Activated CD4-positive, CD25-positive, alpha-beta regulatory T cell treated with anti-CD3 and anti-CD28 coated beads, Interleukin-2, amount 50 U/mL, for 16 hours (primary cell): ENCODE measurements at places on chromosomes 5 and 9.

- DNase-seq: no peak
Measured at GRCh38 chr9:89821081-89821480, 216.3 kb downstream of the GADD45G start.

DNA sequence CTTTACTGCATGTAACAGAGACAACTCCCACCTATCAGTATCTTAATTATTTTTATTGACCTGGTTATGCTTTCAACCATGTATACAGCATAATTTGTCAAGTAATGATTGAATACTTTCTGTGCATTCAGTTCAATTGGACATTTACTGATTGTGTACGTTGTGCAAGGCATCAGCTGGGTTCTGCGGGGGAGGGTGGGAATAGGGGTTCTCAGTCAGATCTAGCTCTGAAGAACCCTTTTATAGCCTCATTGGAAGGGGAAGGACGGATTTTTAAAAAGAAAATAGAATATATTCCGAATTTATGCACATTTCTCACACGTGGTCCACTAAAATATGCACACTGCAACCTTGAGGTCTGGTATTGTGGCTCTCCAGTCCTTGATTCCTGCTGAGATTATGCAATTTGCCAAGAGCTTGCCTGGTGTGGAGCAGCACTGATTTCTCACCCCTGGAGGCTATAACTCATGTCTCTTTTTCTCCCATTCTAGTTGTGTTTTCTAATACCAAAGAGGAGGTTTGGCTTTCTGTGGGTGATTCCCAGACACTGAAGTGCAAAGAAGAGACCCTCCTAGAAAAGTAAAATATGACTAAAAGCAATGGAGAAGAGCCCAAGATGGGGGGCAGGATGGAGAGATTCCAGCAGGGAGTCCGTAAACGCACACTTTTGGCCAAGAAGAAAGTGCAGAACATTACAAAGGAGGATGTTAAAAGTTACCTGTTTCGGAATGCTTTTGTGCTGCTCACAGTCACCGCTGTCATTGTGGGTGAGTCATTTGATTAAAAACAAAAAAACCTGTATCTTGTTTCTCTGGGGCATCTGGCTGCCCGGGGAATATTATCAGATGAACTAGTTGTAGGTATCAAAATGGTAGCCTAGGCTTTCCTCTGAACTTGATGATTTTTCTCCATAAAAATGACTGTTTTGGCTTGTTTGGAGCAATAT lies 1.7 kb downstream of the SLC1A3 start:
- DNase-seq: no peak

DNA sequence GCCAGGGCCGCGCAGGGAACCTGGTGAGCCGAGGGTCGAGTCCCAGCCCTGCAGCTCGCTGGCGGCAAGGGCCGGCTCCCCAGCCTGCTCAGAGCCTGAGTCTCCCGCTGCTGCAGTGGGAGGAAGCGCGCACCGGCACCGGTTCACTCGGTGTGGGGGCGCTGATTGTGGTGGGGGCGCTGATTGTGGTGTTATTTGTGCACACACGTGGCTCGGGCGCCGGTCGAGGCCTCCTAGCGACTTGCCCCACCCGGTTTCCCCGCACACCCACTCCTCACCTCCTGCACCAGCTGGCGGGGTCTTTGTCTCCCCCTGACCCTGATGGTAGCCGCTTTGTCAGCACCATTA lies 266.7 kb downstream of the NSG2 start:
- DNase-seq: no peak

- no peak for DNase-seq
Measured at GRCh38 chr5:63803165-63803564, 159.1 kb downstream of the HTR1A start.

- DNase-seq: no peak
Measured at GRCh38 chr5:32683125-32683524, 28.0 kb upstream of the NPR3 start.

DNA sequence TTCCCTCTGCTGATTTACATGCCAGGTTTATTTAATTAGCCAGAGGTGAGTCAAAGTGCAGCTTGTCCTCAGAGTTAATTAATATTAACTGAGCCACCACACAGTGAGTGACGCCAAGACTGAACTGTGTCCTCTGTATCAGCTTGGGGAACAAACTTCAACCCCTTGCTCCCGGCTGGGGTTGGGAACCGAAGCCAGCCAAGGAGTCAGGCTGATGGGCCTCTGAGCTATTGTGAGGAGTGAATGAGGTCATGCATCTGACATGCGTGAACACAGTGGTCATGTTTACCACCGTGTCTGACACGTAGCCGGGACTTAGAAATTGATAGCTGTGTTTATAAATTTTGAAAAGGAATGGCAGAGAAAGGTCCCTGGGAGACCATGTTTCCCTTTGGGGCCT lies 17.1 kb downstream of the IGIP start:
- no peak for DNase-seq

- no peak for DNase-seq
Measured at GRCh38 chr9:93209097-93209496, 25.2 kb downstream of the WNK2 start.

DNA sequence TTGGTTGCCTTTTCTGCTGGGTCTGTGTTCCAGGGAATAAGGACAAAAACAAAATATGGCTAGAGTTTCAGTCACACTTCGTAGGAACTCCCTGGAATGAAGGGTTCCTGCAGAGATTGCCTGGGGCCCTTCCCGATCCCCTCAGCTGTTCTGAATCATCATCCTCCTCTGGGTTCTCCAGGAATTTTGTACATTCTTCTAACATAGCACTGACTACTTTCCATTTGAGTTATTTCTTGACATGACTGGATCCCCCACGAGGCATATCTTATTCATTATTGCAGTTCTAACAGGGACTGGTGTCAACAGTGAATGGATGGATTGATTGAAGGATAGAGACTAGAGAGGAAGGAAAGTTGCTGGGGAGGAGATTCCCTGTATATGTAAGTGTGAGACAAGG lies 49.2 kb upstream of the TNC start:
- no peak for DNase-seq

DNA sequence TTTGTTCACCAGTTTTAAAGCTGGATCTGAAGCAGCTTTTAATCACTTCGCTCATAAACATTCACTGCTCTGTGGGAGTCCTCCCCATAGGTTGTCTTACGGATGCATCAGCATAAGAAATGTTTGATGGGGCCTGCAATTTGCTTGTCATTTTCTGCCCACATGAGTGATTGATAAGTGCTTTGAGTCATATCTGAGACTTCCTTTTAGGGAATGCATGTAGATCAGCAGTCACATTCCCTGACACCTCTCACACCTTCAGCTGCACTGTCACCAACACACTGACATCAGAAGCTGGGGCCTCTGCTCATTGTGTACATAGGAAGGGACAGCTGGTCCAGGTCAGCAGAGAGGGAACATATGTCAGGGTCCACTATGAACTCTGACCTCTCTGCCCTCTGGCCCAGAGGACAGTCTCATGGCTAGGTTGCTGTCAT lies 84.1 kb upstream of the SPATA31D4 start:
- DNase-seq: no peak

GRCh38 chr5:159514229-159514810 lies 184.0 kb upstream of the IL12B start:
- no peak for DNase-seq

DNA sequence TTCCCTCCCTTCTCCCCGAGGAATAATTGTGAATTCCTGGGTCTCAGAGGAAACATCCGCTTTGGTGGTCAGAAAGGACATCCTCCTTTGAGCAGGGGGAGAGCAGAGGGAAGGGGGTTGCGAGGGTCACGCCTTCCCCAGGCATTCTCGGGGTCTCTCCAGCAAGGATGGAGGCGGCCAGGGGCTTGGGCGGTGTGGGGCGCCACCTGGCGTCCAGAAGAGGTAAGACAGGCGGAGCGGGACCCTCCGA lies 129.1 kb downstream of the KCNIP1 start:
- DNase-seq: peak; percentile 15

DNA sequence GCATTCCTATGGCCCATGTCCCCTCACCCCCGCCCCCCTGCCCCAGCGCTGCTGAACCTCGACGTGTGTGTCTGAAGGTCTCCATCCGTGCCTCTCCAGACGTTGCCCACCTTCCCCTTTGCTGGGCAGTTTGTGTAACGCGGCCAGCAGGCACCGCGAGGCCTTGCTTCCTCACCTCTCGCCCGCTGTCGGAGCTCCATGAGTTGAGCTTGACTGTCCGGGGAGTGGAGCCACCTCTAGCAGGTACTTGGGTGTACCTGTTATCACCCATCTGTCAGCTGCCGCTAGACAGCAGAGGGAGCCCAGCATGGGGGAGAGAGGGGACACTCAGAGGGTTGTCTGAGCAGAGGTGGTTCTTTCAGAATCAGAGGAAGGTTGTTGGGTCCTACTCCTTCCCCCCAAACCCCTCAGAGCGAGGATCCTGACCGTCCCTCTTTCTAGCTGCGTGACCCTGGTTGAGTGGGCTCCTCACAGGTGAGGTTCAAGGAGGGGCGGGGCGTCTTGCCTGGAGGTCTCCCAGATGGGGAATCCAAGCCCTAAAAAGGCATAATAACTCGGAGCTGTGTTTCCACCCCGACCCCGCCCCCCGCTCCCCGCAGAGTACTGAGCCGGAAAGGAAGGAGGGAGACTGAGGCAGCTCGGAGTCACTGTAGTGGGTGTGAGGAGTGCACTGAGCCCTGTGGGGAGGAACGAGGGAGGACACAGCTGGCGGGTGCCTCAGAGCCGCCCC lies 184.7 kb downstream of the C9orf50 start:
- DNase-seq: no peak

GRCh38 chr9:5582835-5583195 lies 46.1 kb upstream of the RIC1 start:
- no peak for DNase-seq

DNA sequence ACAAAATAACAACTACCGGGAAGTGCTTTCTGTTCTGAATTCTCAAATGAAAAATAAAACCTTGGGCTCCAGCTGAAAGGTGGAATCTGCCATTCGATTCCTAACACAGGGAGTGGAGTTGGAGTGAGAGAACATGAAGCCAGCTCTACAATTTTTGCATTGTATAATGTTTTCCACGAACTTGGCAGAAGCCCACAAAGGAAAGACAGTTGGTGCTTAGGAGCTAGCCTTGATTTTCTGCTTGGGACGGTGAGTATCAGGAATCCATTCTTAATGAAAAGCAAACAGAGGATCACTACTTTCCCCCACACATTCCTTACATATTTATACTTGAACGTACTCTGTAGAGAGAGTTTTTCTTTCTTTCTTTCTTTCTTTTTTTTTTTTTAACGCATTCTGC lies 74.2 kb upstream of the FBXL7 start:
- DNase-seq: no peak

- DNase-seq: no peak
Measured at GRCh38 chr5:31866166-31866565, 227.2 kb downstream of the PDZD2 start.

- DNase-seq: no peak
Measured at GRCh38 chr9:16561121-16561520, 309.3 kb downstream of the BNC2 start.

DNA sequence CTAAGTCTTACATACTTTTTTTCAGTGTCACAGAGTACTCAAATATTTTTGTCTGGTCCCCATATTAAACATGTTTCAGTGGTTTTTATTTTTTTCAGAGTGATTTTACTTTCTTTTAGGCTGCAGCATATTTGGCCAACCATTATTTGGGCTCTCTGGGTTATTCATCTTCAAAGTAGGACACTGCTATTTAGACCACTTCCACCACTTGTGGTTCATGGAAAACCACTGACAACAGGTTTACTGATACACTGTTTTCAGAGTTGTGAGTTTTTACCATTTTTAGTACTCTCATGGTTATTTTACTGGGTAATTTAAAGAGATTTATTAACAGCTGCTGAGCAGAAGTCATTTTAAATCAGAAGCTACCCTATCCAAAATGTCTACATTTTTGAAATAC lies 437.6 kb downstream of the KIAA0825 start:
- no peak for DNase-seq

GRCh38 chr9:22522206-22522740 lies 75.6 kb downstream of the DMRTA1 start:
- no peak for DNase-seq

GRCh38 chr9:95249986-95250385 lies 67.5 kb downstream of the FANCC start:
- no peak for DNase-seq

DNA sequence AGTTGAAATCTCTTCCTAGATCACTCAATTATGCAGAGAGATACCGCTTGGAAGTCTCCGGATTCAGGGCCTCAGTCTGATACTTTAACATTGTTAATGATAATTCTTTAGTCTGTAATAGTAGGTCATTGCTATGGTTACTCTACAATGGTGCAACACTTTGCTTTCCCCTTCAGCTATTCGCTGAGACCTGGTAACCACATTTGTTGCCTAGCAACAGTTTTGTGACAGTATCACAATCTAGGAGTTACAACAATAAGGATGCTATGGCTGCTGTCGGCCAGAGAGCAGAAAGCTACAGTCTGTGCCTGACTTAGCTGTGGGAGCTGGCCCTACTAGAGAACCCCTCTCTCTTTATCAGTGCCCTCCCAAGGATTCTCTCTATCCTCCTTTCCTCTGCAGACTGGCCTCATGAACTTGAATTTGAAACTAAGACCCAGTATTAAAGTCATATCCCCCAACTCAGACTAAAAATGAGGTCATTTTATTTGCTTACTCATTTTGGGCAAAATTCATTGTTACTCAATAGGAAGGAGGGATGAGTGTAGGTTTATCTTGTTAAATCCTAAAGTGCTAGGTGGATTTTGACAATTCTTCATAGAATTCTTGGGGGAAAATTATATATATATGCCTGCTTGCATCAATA lies 39.3 kb downstream of the NR2F1 start:
- DNase-seq: no peak

DNA sequence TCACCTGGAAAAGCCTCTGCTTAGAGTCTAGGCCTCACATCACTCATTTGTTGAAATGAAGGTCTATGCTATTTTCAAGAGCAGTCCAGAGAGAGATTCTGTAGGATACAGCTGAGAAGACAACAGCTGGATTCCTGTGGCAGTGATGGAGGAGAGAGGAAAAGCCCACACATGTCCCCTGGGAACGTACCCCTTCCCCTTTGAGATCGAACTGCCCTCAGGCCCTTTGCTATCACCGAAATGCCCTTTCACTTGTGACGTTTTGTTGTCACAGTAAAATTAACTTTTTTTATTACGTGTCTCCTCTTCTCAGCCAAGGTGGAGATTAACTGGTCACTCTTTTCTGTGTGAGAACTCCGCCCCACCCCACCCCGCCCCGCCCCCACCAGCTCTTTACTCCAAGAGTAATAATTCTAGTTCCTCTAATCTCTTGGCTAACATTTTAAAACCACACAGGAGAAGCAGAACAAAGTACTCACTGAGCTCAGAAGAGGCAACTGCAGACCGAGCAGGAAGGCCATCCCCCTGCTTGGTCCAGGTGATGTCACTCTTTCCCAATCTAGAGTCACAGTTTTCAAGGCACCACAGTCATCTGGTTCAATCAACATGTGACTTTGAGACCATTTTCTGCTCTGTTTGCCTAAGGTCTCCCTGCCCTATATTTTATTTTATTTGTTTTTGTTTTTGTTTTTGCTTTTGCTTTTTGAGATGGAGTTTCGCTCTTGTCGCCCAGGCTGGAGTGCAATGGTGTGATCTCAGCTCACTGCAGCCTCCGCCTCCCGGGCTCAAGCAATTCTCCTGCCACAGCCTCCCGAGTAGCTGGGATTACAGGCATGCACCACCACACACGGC lies 105.6 kb downstream of the SUSD1 start:
- no peak for DNase-seq

GRCh38 chr9:33858423-33858822 lies 41.5 kb downstream of the UBE2R2 start:
- no peak for DNase-seq

- no peak for DNase-seq
Measured at GRCh38 chr5:1963941-1964451, 81.3 kb upstream of the IRX4 start.
